DND-41 (cell line): ENCODE measurements at places on chromosomes 1 and 21.

GRCh38 chr1:57485643-57486042, 61.8 kb upstream of the DAB1 start:
- DNase-seq = no peak

GRCh38 chr1:196361112-196361714, 247.0 kb downstream of the KCNT2 start:
- DNase-seq = no peak

DNA sequence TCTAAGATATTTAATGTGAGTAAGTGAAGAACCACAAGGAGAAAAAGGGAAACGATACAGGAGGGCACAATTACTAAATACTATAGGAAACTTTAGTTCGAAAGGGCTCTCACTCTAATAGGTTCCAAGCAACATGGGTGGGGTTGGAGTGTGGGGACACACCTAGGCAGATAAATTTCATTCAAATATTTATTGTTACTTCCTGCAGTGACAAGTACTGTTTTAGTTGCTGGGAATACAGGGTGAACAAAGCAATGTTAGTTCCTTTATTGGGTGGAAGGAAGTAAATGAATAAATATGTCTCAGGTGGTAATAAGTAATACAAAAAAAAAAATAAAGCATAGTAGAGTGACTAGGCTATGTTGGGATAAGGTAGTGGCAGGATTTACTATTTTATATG, 73.2 kb upstream of the B3GALT2 start:
- no peak for DNase-seq

DNA sequence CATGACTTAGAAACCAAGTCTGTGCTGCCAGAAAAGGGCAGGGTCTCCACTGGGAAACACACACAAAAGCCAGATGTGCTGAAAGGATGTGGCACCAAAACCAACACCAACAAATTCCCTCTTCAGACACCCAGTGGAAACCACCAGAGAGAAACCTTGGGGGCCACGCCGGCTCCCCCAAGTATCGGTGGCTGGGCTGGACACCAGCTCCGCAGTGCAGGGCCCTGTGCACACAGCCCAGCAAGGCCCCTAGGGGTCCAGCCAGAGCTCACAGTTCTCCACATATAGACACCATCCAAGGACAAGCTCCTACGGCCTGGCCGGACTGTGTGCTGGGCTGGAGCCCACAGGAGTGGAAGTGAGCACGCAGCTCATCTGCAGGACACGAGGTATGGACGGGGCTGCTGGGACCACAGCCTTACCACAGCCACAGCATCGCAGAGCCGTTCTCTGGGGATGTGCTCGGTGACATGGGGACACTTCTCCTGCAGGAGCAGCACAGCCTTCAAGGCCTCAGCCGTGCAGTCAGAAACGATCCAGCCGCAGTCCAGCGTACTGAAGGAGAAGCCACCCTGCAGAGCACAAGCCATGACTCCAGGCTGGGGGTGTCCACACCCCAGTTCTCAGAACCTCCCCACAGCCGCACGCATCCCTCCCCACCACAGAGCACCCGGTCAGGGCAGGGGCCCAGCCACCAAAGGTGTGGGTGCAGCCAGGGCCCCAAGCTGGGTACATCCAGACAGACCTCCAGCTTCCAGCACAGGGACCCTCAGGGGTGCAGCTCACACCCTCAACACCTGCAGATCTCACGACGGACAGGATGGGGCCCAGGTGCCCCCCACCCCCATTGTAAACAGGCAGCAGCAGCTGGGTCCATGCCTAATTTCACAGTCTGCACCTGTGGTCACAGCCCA, 21.3 kb downstream of the LSS start:
- DNase-seq = no peak

DNA sequence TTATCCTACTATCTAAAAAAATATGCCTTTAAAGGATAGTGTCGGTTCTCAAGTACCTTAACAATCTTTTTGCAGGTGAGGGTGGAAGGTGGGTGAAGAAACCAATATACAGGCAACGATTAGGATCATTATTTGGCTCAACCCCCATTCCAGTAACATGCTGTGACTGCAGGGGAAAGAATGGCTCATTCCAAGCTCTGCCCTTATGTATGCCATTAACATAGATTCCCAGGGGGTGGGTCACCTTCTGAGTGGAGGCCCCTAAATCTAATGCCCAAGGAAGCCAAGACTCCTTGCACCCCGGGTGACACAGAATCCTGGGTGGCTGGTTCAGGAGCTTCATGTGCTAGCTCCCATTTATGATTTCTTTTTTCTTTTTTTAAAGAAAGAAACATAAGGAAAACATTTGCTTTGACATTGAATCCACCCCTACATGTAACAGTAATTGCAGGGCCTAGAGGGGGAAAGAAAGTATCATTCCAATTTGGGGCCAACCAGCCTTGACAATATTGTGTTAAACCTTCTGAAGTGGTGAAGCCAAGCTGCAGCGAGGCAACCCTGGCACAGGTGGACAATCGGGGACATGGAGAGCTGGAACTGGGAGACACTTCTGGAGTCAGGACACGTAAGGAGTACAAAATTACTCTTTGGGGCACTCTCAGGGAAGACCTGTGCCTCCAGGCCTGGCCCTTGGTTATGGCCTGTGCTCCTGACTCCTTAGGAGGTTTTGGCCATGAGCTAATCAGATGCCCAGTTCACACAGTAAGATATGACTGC, 200.3 kb downstream of the PBX1 start:
- no peak for DNase-seq

GRCh38 chr1:43441166-43441893, 12.4 kb downstream of the HYI start:
- no peak for DNase-seq

DNA sequence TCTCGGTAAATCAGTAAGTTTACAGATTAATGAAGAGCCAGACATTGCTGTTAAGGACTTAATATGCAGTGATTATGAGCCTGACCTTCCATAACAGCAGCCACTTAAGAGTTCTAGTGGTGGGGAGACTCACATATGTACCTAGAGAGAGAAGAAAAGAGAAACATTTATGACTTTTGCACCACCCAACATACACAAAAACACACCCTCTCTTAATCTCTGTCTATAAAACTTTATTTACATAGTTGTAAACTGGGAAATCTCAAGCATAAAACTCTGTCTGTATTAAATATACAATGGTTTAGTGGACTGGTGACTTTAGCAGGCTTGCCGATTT, 347.4 kb upstream of the ADGRL2 start:
- no peak for DNase-seq

- DNase-seq = no peak
Measured at GRCh38 chr1:55716151-55716550, 501.0 kb upstream of the USP24 start.

DNA sequence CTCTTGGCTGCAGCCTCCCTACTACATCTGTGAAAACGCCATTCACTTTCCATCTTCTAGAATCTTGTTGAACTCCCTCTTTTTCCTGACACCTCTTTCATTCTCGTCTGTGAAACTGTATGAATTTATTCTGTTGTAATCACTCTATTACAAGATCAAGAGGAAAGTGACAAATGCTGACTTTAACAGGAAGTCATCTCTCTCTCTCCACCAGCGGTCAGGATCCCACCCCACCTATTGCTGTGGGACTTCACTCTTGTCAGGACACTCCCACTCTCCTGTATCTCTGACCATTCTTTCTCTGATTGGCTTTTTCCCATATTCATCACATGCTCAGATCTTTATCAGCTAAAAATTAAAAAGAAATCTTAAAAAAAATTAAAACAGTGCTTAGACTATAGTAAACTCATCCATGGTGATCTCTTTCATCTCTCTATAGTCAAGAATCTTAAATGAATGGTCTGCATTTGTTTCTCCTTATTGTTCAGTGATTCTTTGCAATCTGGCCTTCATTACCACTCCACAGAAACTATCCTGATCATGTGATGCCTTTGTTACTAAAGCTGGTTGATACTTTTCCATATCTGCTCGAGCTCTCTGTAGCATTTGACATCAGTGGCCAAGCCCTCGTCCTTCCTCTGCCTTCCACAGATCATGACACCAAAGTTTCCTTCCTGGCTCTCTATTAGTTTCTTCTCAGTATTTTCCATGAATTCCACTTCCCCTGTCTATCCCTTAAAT, 113.6 kb downstream of the UCHL5 start:
- no peak for DNase-seq

DNA sequence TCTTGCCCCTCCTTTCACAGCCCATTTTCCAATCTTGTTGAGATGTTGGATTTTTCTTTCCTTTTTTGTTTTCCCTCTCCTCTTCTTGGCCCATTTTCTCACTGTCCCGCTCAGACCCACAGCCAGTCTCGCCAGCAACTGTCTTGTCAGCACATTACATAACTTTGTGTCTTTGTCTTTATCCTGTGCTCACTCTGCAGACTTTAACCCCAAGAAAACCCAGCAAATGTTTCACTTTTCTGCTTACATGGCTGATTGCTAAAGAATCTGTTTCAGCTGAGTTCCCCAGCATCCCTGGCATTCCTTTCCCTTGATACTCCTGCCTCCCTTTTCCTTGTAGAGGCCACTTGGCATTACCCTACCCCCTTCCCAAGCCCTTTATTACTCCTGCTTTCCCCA, 74.6 kb downstream of the ZNF648 start:
- no peak for DNase-seq

GRCh38 chr1:158717344-158717743, 3.2 kb downstream of the OR6K3 start:
- no peak for DNase-seq

DNA sequence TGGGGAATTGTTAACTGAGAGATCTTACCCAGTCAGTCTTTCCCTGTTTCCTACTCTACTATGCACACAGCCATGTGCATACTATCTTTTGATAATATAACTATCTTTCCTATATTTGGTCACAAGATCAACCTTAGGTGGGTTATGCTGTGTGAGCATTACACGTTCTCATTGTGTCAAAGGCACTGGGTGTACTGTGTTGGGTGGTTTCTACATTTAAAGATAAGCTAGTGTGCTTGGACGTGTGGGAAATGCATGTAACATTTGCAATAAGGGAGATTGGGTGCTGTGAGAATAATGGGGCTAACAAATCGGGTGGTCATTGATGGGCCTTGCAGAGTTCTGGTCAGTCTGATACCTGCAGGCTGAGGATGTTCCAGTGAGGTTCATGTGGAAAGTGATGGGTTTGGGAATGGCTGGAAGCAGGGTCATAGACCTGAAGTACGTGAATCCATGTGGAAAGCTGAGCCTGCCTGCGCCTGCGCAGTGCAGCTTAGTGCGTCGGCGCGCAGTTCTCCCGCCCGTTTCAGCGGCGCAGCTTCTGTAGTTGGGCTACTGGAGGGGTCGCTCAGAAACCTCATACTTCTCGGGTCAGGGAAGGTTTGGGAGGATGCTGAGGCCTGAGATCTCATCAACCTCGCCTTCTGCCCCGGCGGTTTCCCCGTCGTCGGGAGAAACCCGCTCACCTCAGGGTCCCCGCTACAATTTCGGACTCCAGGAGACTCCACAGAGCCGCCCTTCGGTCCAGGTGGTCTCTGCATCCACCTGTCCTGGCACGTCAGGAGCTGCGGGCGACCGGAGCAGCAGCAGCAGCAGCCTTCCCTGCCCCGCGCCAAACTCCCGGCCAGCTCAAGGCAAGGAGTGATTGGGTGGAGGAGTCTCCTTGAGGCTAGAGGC, at the start of gene MSH4:
Gene MSH4 (plus strand): TSS at position 507 of the 897 bp plus-strand sequence. CDS start 104 bp downstream, at position 611.
- peak; percentile 26 for DNase-seq

- no peak for DNase-seq
Measured at GRCh38 chr1:87169263-87169910, 159.3 kb upstream of the LMO4 start.

DNA sequence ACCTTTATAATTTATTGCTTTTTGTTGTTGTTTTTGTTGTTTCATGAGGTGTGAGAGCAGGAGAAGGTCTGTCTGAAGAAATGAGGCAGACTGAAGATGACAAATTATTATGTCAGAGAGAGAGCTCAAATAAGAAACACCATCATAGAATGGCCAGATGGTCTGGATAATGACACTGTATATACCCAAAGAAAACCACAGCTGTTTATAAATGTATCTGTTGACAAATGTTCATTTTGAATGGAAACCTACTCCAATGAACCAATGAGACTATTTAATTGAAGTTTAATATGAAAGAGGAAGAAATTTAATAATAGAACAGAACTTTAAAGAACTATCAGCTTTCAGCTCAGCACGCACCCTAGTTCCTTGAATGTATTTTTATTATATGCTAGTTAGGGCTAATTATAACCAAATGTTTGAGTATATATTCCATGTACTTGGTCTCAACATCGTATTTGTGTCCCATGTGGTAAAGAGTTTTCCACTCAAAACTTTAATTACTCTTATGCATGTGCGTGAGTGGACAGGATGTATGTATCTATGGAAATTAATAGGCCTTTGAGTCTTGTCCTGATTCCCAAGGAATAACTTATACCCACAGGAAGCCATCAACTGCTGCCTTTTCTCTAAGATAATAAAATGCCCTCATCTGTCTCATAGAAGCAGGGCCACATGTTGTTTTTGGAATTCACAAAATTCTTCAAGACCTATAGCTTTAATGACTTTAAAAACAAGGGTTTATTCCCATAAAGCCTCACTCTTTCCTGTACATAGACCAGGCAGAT, 202.7 kb downstream of the KCNK2 start:
- no peak for DNase-seq

- no peak for DNase-seq
Measured at GRCh38 chr1:221555689-221556433, 186.0 kb downstream of the DUSP10 start.

- no peak for DNase-seq
Measured at GRCh38 chr1:230427094-230427876, 1.2 kb upstream of the PGBD5 start.

DNA sequence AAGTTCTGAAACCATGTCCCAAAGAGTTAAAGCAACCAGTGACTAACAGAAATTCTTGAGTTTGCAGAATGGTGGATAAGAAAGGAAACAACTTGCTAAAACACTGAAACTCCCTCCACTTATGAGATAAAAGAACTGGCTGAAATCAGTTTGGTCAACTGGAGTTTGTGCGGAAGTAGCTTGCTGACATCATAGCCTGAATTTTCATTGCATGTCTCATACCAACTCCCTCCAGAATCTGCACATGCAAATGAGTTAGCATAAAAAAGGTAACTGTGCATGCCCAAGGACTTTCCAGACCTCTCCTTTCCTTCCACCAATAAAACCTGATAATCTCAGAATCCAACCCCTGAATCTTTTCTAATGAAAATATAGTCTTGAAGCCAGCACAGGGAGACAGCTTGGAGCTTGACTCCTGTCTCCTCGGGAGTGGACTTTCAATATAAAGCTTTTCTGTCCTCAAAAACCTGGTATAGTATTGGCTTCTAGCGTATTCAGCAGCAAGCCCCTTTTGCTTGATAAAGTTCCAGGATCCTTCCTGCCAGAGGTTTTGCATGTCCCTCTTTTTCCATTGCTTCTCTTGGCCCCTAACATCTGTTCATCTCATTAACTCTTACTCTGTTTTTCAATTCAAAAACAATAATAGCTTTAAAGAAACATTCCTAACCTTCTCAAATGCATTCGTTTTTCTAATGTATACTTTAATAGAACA, 785.8 kb upstream of the ADGRL4 start:
- DNase-seq = no peak

- DNase-seq = no peak
Measured at GRCh38 chr1:218643281-218643680, 298.1 kb downstream of the TGFB2 start.

GRCh38 chr1:4761324-4761723, 106.9 kb downstream of the AJAP1 start:
- DNase-seq = no peak

DNA sequence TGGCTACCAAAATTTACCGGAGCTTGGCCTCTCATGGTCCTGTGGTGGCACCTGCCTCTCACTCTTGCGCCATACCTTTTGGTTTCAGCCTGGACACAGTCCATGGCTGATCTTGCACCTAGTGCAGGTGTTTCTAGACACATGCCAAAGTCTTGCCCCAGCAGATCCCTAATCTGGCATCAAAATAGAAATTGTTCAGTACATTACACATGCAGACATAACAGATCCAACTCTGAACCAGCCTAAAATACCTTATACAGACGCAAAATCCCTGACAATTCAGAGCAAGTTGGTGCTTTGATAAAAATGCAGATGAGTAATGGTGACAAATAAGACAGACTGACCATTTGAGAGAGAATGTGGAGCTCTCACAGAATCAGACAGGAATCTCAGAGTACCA, 44.1 kb downstream of the NGF start:
- no peak for DNase-seq
